ENCODE measurements at places on chromosomes 11 and 22.

DNA sequence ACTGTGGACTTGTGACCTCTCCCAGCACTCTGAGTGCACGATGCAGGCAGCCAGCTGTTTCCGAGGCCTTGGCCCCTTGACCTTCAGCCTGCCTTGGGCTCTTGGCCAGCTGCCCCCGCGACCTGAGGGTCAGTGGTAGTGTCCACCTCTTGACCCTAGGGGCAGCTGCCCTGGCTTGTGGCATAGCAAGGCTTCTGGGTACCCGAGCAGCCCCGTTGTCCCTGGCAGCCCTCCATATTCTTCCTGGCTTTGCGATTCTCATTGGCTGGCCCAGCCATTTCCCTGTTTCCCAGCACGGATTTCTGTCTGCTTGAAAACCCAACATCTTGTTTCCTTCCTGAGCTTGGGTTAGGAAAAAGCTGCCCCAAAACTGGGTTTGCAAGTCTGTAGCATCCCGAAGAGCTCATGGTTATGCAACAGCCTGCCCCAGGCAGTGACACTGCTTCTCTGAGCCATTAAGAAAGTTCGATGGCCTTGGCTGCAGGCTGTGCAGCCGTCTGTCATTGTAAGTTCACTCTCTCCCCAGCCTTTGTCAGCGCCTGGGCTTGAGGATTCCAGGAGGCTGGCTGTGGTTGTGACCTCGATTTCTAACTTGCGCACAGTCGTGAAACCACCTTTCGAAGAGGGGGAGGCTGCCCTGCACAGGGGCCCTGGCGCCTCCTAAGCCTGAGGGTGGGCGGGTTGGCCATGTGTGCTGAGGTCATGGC is 48.8 kb downstream of the FBLN1 start:
- no peak for DNase-seq

DNA sequence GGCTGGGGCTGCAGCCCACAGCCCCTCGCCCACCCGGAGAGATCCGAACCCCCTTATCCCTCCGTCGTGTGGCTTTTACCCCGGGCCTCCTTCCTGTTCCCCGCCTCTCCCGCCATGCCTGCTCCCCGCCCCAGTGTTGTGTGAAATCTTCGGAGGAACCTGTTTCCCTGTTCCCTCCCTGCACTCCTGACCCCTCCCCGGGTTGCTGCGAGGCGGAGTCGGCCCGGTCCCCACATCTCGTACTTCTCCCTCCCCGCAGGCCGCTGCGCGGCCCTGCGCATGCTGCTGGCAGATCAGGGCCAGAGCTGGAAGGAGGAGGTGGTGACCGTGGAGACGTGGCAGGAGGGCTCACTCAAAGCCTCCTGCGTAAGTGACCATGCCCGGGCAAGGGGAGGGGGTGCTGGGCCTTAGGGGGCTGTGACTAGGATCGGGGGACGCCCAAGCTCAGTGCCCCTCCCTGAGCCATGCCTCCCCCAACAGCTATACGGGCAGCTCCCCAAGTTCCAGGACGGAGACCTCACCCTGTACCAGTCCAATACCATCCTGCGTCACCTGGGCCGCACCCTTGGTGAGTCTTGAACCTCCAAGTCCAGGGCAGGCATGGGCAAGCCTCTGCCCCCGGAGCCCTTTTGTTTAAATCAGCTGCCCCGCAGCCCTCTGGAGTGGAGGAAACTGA is 731 bp downstream of the GSTP1 start:
- no peak for DNase-seq

DNA sequence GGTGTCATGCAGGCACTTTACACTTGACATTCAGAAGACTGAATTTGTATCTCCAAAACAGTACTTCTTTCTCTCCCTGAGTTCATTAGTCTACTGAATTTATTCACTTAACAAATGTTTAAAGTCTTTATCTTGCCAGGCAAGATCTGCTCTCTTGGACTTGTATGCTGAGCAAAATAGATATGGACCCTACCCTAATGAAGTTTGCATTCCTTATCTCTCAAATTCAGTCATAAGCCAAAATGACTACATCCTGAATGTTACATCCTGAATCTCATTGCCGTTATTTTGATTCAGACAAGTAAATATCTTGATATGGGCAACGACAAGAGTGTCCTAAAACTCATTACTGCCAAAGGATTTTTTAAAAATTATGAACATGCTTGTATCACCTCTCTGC is 29.7 kb downstream of the FAR1 start:
- no peak for DNase-seq

DNA sequence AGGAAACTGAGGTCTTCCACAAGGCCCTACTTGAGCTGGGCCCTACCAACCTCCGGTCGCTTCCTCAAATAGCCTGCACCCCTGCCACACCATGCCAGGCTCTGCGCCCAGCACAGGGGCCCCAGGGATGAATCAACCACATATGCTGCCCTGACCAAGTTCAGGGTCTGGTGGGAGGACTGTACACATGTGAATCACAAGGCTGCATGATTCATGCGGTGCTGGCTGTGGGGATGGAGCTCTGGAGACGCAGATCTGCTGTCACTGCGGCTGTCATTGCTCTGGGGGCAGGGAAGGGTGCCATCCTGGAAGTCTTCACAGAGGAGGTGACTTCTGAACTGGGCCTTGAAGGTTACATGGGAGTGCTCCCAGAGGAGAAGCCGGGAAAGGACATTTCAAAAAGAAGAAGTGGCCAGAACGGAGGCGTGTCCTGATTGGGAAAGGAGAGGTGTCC is 21.5 kb downstream of the CYTH4 start:
- DNase-seq = peak; percentile 79

- DNase-seq = no peak
These were observed 53.1 kb downstream of the CELSR1 start for GRCh38 chr22:46484156-46484860.

DNA sequence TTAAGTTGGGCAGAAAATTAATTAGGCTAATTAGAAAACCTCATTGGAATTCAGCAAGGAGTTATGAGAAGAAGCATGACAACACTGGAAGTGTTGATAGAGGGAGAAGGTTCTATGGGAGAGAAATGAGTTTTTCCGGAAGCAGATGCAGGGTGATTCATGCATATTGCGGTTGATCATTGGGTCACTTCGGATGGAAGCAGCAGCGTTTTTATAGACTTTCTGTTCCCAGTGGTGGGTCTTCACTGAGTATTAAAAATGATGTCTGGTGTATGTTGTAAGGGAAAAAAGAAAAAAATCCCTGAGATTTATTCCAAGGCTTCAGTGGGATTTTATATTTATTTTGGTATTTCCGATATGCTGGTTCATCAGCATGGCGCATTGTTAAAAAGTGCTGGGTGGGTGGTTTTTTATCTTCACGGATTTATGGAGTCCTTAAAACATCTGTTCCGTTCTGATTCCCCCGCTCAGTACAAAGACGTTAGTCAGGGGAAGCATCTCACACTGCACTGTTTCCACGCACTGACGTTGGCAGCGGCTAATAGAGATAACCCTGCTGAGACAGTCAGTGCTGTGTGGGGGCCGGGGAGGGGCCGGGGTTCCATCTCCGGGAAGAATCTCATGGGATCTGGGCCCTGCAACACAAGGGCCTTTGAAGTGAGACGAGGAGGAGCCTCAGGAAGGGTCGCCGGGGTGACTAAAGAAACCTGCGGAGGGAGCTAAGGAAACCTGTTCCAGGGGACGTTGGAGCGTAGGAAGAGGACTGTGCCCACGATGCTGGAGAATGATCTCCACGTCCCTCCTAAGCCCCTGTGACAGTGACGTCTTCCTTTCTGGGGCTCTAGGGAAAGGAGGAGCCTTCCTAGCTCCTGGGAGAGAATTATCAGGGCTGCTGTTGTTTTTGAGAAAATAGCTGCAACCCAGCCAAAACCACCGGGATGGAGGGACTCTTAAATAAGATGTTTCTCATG is 390.0 kb downstream of the NTM start:
- no peak for DNase-seq

GRCh38 chr22:29469755-29470154 is 10.3 kb upstream of the NEFH start:
- no peak for DNase-seq

DNA sequence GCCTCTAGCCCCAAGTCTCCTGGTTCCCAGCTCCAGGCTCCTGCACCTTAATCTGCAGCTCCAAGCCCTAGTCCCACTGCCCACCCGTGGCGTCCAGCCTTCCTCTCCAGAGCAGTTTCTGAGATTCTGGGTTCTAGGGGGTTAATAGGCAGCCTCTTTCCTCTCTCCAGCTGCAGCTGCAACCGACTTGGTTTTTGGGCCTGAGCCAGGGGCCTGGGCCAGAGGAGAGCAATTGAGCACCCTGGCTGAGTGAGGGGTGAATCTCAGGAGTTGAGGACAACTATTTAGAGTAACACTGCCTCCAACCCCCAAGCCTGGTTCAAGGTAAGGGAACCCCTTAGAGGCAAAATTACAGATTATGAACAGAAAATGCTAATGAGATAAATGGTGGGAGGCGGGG is 9.0 kb upstream of the CHRM1 start:
- DNase-seq = no peak

DNA sequence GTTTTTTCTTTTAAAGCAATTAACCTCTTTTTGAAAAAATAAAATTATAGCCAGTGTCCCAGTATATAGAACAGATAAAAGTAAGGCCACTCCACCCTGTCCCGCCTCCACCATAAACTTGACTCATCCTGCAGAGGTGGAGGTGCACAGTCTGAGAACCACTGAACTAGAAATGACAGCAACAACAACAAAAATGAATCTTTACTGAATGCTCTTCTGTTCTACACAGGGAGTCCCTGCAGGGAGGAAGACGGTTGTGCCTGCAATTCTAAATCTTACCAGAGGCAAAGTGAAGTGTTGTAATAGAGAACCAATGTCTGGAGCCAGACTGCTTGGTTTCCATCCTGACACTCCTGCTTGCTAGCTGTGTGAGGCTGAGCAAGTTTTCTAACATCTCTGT is 162.3 kb downstream of the FBXO7 start:
- DNase-seq = no peak

GRCh38 chr11:115652094-115652493 is 147.9 kb upstream of the CADM1 start:
- no peak for DNase-seq

DNA sequence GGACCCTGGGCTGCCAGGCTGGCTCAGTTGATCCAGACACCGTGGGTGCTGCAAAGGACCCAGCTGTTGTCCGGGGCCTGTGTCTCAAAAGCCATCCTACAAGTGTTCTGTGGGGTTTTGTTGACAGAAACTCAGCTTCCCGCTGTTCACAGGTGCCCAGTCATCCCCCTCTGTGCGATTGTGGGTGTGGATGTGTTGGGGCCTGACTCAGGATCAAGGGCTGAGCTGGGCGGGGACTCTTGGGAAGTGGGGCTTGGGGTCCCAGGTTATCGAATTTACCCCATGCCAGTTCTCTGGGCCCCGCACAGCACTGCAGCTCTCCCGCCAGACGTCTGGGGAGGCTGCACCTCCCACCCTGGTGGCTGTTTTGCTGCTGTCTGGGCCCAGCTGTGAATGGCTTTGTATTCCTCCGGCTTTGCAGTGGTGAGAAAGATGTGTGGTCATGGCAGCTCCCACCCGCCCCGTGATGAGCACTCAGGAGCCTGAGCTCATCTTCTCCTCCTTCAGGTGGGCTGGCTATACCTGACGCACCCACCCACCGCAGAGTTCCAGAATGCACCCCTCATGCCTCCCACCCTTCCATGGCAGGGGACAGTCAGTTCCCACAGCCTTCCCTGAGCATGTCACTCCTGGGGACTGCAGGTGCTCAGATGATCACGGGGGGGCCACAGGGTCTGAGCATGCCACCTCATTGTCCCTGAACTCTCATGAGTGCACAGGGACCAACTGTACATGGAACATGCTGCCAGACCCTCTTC is 3.6 kb upstream of the AP2A2 start:
- no peak for DNase-seq

DNA sequence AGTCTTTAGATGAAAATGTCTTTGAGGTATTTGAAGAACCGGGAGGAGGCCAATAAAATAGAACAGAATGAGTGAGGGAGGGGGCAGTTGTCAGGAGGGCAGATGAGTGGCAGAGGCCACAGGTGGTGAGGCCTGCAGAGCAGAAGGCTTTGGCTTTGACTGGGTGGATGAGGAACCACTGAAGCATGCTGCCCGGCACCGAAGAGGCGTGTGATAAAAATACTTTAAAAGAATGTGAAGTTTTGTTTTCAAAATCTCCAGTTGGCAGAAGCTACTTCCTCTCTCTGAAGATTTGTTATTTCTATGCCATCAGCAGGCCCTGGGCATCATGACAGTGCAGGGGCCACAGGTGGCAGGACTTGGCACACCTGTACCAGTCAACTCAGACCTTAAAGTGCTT is 6.3 kb downstream of the MS4A12 start:
- no peak for DNase-seq

DNA sequence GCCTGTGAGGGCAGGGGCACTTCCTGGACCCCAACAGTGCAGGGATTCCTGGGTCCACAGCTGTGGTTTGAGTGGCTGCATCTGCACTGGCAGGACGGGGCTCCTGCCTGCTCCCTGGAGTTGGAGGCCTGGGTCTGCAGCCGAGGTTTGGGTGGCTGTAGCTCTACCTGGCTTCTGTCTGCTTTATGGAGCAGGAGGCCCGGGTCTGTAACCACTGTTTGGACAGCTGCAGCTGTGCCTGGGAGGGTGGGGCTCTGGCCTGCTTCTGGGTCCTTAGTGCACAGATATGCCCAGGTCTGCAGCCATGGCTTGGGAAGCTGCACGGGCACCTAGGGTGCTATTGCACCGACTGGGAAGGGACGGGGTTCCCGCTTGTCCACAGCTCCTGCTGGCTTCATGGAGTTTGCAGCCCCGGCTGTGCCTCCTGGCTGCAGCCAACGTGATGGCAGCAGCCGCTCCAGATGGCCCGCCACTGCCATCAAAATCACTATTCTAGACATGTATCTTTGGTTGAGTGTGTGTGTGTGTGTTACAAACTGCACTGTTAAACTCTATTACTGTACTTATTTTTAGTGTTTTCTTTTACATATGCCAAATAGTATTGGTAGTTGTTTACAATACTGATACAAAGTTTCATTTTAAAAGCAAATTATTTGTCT is 412.3 kb upstream of the KIRREL3 start:
- DNase-seq = no peak

DNA sequence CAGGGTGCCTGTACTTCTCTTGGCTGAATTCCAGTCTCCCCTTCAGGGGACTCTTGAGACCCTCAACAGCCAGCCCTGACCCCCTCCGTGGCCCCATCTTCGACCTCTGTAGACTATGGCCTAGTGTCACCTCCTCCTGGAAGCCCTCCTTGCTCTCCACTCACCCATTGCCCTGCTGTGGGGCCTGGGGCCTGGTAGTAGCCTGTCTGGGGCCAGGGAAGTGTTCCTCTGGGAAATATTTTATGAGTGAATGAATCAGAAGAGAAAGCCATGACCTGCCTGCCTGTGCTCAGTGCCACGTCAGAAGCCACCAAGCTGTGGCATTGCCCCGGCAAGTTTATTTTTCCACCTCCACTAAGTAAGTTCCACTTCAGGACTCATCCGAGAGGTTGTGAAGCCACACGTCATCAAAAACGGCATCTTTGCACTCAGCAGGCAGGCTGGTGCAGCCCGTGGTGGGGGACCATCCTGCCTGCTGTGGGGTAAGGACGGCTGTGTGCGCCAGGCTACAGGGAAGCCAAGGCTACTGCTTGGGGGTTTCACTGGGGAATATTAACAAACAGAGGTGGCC is 59.6 kb upstream of the PPARA start:
- no peak for DNase-seq

DNA sequence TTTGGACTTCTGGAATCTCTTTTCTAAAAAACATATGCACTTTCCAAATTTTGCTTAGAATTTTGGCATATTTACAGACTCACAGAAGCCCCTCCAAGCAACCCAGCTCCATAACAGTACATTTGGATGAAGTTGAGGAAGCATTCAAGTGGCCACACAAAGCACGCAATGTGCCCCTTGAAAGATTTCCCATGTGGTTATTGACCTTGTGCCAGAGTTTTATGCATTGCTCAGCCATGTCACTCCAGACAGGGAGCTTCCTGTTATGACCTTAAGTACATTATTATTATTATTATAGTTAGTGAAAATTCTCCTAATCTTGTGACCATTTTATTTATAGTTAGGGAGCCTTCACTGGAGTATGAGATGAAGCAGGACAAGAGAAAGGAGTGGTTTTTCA is 35.0 kb upstream of the BDNF start:
- no peak for DNase-seq
